ENCODE measurements at places on chromosomes 11 and 22. TPM values are rescaled to one million over a fixed set of nuclear protein-coding genes. Genes with fewer than 3 reads are reported as not detected.
A peak's percentile ranks its signal among the peaks of the same experiment; 100 is the strongest.

DNA sequence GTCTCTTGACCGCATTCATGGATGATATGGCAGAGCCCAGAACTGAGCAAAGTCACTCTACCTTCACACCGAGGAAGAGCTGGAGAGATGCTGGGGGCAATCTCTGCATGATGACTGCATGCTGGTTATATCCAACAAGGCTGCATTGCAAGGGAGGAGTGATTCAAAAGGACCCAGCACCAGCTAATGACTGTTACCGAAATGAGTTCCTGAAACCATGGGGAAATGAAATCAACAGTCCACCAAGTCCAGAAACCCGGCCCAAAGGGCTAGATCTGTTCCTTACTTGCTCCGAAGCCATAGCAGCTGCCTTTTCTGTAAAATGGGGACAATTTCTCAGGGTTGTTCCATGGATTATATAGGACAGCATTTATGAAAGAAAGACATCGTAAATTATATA, 1.2 kb upstream of the SMIM35 start:
- peaks cover 11% of the 10 kb centered on the region for H3K36me3 ChIP-seq
- no peak overlapping the region for H3K27ac ChIP-seq
- no peak for DNase-seq
- H3K4me1 ChIP-seq = peaks cover 5% of the 10 kb centered on the region
- no peak overlapping the region for H3K4me3 ChIP-seq

Gene GSTT2
- total RNA-seq = not detected

Gene OR2AG2
- not detected for total RNA-seq

GRCh38 chr22:33529424-33530113, 390.7 kb downstream of the LARGE1 start:
- DNase-seq = no peak
- H3K4me3 ChIP-seq = no peak overlapping the region
- no peak overlapping the region for H3K27ac ChIP-seq
- no peaks in the 10 kb centered on the region for H3K27me3 ChIP-seq

GRCh38 chr11:111911563-111912401, at the start of gene CRYAB:
TSS of gene CRYAB (minus strand) at chr11:111911770. CDS start at chr11:111911724, 46 bp downstream.
- no peak within 1 kb of the TSS for H3K27ac ChIP-seq
- H3K27me3 ChIP-seq = peaks cover 43% of the 10 kb centered on the region
- no peaks in the 10 kb centered on the region for H3K36me3 ChIP-seq
- no peak for DNase-seq
- H3K4me3 ChIP-seq = no peak within 1 kb of the TSS

GRCh38 chr11:197741-198235, 4.9 kb downstream of the SCGB1C1 start:
- no peaks in the 10 kb centered on the region for H3K27me3 ChIP-seq
- peaks cover 18% of the 10 kb centered on the region for H3K4me1 ChIP-seq
- DNase-seq = no peak
- H3K36me3 ChIP-seq = no peaks in the 10 kb centered on the region

GRCh38 chr22:46068593-46069491, 81.5 kb upstream of the PPARA start:
- peaks cover 1% of the 10 kb centered on the region for H3K36me3 ChIP-seq
- no peaks in the 10 kb centered on the region for H3K27me3 ChIP-seq
- peaks cover 43% of the 10 kb centered on the region for H3K4me1 ChIP-seq
- peak overlapping the region; percentile 90 for H3K4me3 ChIP-seq
- no peak for DNase-seq
- peak overlapping the region; percentile 93 for H3K27ac ChIP-seq

Gene C11orf87
- total RNA-seq = not detected

Gene HTR3A
- total RNA-seq = not detected

- peak overlapping the region; percentile 87 for H3K4me3 ChIP-seq
- DNase-seq = no peak
- H3K4me1 ChIP-seq = peaks cover 45% of the 10 kb centered on the region
- H3K27me3 ChIP-seq = no peaks in the 10 kb centered on the region
These were observed 585 bp downstream of the NF2 start for GRCh38 chr22:29604076-29604360.

GRCh38 chr22:46714550-46714949, 23.5 kb downstream of the CERK start:
- no peaks in the 10 kb centered on the region for H3K27me3 ChIP-seq
- peak overlapping the region; percentile 65 for H3K27ac ChIP-seq
- H3K4me1 ChIP-seq = peaks cover 10% of the 10 kb centered on the region
- no peak for DNase-seq

- no peak for DNase-seq
- peaks cover 14% of the 10 kb centered on the region for H3K27me3 ChIP-seq
- no peaks in the 10 kb centered on the region for H3K4me1 ChIP-seq
- H3K36me3 ChIP-seq = no peaks in the 10 kb centered on the region
- no peak overlapping the region for H3K27ac ChIP-seq
These were observed 48.6 kb upstream of the SLC22A12 start for GRCh38 chr11:64542172-64543125.

GRCh38 chr11:74380746-74381439, 17.3 kb downstream of the PGM2L1 start:
- no peaks in the 10 kb centered on the region for H3K27me3 ChIP-seq
- H3K36me3 ChIP-seq = no peaks in the 10 kb centered on the region
- DNase-seq = no peak
- peaks cover 5% of the 10 kb centered on the region for H3K4me1 ChIP-seq

- H3K27me3 ChIP-seq = peaks cover 13% of the 10 kb centered on the region
- peaks cover 8% of the 10 kb centered on the region for H3K36me3 ChIP-seq
- H3K4me3 ChIP-seq = no peak overlapping the region
- H3K27ac ChIP-seq = no peak overlapping the region
These were observed 32.9 kb upstream of the GAL start for GRCh38 chr11:68651208-68651984.

Gene TRIM51
- not detected for total RNA-seq

DNA sequence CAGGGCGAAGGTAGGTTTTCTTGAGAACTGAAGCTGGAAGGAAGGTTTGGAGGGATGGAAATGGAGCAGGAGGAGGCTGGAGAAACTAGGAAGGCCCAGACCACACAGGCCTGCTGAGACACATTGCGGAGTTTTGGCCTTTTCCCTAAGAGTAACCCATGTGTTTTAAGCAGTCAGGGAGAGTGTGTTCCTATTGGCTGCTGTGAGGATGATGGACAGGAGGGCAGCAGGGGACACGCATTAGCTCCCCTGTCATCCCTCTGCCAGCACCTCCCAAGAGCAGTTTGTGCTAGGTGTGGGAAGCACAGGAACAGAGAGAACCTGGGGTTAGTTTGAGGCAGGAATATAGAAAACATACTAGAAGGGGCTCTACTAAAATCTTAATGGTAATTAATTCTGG, 842.1 kb downstream of the TBC1D22A start:
- DNase-seq = no peak
- H3K4me3 ChIP-seq = no peak overlapping the region
- no peaks in the 10 kb centered on the region for H3K36me3 ChIP-seq
- no peaks in the 10 kb centered on the region for H3K4me1 ChIP-seq

GRCh38 chr22:27019827-27020226, 362.4 kb downstream of the MIAT start:
- H3K4me3 ChIP-seq = no peak overlapping the region
- H3K27me3 ChIP-seq = peaks cover 18% of the 10 kb centered on the region
- no peak overlapping the region for H3K27ac ChIP-seq

- H3K27ac ChIP-seq = no peak overlapping the region
- H3K4me1 ChIP-seq = no peaks in the 10 kb centered on the region
- no peaks in the 10 kb centered on the region for H3K36me3 ChIP-seq
- H3K27me3 ChIP-seq = no peaks in the 10 kb centered on the region
- DNase-seq = no peak
These were observed 410.8 kb upstream of the DDI1 start for GRCh38 chr11:103625624-103625965.

- H3K27ac ChIP-seq = peak overlapping the region; percentile 49
- H3K36me3 ChIP-seq = no peaks in the 10 kb centered on the region
- H3K27me3 ChIP-seq = no peaks in the 10 kb centered on the region
- peak; percentile 66 for DNase-seq
- H3K4me1 ChIP-seq = peaks cover 53% of the 10 kb centered on the region
These were observed 45.7 kb downstream of the TXN2 start for GRCh38 chr22:36435516-36436415.

- H3K4me1 ChIP-seq = peaks cover 33% of the 10 kb centered on the region
- no peak overlapping the region for H3K4me3 ChIP-seq
- no peaks in the 10 kb centered on the region for H3K36me3 ChIP-seq
- no peak for DNase-seq
- no peak overlapping the region for H3K27ac ChIP-seq
These were observed 32.0 kb downstream of the TBC1D22A start for GRCh38 chr22:46794491-46794890.

Gene MRGPRE
- total RNA-seq = not detected

- peak overlapping the region; percentile 0 for H3K27ac ChIP-seq
- no peaks in the 10 kb centered on the region for H3K36me3 ChIP-seq
- H3K4me1 ChIP-seq = no peaks in the 10 kb centered on the region
- no peaks in the 10 kb centered on the region for H3K27me3 ChIP-seq
These were observed 23.4 kb downstream of the RELT start for GRCh38 chr11:73399636-73400035.

DNA sequence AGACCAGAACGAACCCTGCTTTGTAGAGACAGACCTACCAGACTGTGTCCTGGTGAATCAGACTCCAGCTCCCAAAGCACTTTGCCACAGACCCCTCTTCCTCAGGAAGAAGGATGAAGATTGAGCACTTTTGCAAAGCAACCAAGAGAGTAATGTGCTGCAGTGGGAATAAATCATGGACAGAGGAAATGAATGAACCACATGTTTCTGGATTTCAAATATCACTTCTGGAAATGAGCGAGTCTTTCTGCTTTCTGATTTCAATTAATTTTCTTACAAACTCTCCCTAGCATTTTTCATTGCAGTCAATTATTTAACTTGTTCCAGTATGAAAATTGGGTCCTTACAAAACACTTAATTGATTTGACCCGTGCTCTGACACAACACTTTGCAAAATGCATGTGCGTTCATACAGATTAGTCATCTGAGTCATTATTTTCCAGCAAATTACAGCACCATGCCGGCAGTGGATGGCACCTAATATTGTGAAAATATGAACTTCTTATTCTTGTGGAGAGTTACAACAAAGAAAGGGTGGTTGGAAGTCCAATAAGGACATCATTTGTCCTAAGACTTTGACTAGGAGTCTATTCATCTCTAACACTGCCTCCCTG, 315.9 kb upstream of the CCDC90B start:
- no peak overlapping the region for H3K27ac ChIP-seq
- H3K4me3 ChIP-seq = no peak overlapping the region
- H3K27me3 ChIP-seq = no peaks in the 10 kb centered on the region

Gene KRTAP5-8
- not detected for total RNA-seq

DNA sequence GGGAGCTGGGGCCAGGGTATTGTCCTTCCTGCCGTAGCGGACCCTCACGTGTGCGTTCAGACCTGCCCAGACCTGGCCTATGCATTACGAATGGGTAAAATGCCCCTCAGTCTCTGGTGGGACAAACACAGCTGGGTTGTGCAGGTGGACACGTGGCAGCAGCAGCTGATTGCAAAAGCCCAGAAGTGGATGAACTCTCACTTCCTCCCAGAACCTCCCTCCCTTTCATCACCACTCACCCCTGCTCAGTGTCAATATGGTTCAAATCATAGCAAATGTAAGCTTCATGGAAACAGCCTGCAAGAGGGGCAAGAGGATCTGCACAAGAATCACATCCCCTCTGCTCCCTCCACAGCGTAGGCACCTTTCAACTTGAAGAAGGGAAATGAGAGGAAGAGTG, 352.1 kb downstream of the OPCML start:
- H3K4me3 ChIP-seq = no peak overlapping the region
- no peaks in the 10 kb centered on the region for H3K4me1 ChIP-seq
- no peak overlapping the region for H3K27ac ChIP-seq
- H3K27me3 ChIP-seq = no peaks in the 10 kb centered on the region

- peaks cover 8% of the 10 kb centered on the region for H3K27me3 ChIP-seq
- peaks cover 39% of the 10 kb centered on the region for H3K4me1 ChIP-seq
- no peak for DNase-seq
- H3K36me3 ChIP-seq = peaks cover 10% of the 10 kb centered on the region
- H3K27ac ChIP-seq = no peak overlapping the region
- no peak overlapping the region for H3K4me3 ChIP-seq
These were observed 3.0 kb upstream of the SLC43A3 start for GRCh38 chr11:57429946-57430345.

GRCh38 chr11:68371171-68372041, 59.0 kb downstream of the LRP5 start:
- DNase-seq = no peak
- H3K36me3 ChIP-seq = no peaks in the 10 kb centered on the region
- H3K27me3 ChIP-seq = no peaks in the 10 kb centered on the region
- H3K4me1 ChIP-seq = no peaks in the 10 kb centered on the region

Gene OR10A2
- not detected for total RNA-seq

- H3K4me3 ChIP-seq = no peak overlapping the region
- H3K36me3 ChIP-seq = peaks cover 4% of the 10 kb centered on the region
- no peaks in the 10 kb centered on the region for H3K4me1 ChIP-seq
- no peak for DNase-seq
These were observed 63.5 kb downstream of the SIK2 start for GRCh38 chr11:111665777-111666176.

DNA sequence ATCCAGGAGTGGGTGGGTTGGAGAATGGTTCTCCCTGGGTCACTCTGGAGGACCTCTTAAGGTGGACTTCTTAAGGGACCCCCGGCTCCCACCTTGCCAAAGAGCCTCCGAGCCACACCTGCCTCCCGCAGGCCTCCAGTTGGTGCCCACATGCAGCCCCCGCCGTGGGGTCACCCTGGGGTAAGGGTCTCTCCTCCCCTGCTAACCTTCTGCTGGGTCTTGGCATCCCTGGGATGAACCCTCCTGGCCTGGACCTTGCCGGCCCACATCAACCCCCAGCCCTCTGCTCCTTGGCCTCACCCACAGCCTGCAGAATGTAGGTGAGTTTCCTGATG, 12.5 kb upstream of the MUC6 start:
- peaks cover 2% of the 10 kb centered on the region for H3K27me3 ChIP-seq
- no peaks in the 10 kb centered on the region for H3K4me1 ChIP-seq
- no peak overlapping the region for H3K27ac ChIP-seq

DNA sequence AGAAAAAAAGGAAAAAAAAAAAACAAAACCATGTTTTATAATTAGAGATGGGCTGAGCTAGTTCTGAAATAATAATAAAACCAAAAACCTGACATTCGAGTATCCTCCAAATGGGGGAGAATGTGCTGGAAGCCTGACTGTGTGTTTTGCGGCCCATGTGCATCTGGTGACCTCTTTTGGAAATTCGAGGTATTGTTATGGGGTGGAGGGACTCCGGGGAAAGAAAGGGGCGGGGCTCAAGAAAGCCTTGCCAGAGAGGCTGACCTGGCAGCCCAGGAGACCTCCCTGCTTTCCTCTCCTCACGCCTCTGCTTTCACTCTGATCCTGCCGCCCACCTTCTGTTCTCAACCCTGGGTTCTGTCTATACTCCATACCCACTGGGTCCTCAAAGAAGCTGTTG, 72.9 kb downstream of the CTTN start:
- H3K27me3 ChIP-seq = peaks cover 27% of the 10 kb centered on the region
- DNase-seq = peak; percentile 18
- no peaks in the 10 kb centered on the region for H3K4me1 ChIP-seq

Gene DNAJB7
- total RNA-seq = not detected

Data from activated T-cell treated with anti-CD3 and anti-CD28 coated beads, Interleukin-2, amount 50 U/mL, for 72 hours (primary cell).